ENCODE measurements at places on chromosomes 2 and 18. TPM values are rescaled to one million over a fixed set of nuclear protein-coding genes. Genes with fewer than 3 reads are reported as not detected.

DNA sequence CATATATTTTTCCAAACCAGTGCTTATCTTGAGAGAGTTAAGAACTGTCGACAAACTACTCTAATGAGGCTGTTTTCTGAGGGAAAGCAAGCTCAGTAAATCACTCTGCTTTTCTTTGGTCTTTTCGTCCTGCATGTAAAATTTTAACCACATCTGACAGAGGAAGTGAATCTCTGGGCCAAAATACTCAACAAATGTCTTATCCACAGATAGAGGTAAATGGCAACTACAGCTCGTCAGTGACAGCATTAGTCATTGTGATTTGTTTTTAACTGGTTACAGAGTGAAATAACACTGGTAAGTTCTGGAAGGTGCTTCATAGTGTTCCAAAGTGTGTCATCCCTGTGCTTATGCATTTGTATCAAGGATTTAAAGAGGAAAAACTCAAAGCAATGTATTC is 82.6 kb upstream of the SLC8A1 start:
- DNase-seq = no peak

- DNase-seq = no peak
Observed at GRCh38 chr2:229636571-229636970, 77.8 kb downstream of the DNER start.

DNA sequence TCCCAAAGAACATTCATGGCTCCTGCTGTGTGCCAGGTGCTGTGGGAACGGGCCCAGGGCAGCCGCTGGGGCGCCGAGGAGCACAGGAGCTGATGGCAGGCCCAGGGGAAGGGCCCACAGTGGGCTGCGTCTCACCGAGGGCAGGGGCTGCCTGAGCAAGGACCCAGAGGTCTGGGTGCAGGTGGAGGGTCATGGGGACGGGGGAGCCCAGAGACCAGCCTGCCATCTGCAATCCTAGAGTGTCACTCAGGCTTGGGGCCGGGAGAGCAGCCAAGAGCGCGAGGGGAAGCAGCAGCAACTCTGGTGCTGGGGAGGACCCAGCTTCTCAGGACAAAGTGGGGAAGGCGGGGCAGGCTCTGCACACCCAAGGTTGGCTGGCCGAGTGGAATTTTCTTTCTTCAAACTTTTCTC is 207.4 kb downstream of the HDAC4 start:
- no peak for DNase-seq

DNA sequence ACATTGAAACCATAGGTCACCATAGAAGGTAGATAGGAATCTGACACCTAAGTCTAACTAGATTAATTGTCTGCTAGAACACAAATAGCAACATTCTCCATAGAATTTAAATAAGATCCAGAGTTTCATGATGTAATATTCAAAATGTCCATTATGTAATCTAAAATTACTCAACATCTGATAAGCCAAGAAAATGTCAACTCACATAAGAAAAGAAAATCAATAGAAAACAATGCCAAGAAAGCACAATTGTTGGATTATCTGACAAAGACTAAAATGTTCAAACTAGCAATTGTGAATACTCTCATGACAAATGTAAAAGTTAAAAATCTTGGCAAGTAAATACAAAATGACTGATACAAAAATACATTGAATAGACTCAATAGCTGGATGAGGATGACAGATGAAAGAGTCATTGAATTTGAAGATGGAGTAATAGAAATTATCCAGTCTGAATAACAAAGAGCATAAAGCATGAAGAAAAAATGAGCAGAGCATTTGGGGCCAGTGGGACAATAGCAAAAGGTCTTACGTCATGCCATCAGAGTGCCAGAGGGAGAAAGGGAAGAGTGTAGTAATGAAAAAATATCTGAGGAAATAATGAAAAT is 358.6 kb downstream of the METTL4 start:
- DNase-seq = no peak

The SERPINB11 gene
- polyA plus RNA-seq = not detected

The IL1A gene
- polyA plus RNA-seq = 0.03 TPM

The CFC1B gene
- not detected for polyA plus RNA-seq

All from K562 (cell line).